H54 (cell line): ENCODE measurements at places on chromosomes 11 and 22.

- peak; percentile 76 for DNase-seq
These were observed 69.4 kb upstream of the FGF3 start for GRCh38 chr11:69888483-69889181.

DNA sequence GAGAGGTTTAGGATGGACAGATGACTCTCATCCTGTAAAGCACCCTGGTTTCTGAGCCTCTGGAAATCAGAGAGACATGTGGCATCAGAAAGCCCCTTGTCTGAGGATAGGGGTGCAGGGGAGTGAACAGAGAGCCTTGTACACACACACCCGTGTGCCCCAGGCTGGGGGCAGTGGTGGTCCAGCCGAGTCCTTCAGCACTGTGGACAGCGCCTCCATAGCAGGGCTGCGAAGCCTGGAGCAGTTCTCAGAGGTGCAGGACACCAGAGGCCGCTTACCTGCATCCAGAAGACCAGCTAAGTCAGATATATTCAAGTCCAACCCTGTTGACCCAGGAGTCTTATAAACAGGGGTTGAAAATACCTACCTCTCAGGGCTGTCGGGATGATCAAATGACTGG, 11.5 kb upstream of the IGSF9B start:
- DNase-seq: no peak

DNA sequence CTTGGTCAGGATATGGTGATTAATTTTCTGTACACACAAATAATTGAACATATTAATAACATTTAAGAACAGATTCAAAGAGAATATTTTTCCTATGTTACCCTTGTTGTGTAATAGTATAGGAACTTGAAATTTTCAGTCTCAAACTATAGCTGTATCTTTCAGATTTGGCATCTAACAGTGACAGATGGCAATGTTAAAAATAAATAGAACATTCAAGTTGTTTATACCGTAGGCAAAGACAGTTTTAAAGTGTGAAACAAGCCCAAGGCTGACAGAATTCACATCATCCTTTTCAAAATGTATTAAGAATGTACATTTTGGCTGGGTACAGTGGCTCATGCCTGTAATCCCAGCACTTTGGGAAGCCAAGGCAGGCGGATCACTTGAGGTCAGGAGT, 92.6 kb upstream of the TP53AIP1 start:
- no peak for DNase-seq

GRCh38 chr11:68998390-68998911, 14.6 kb downstream of the MRGPRF start:
- DNase-seq: no peak

- DNase-seq: no peak
These were observed 36.0 kb downstream of the KCNQ1 start for GRCh38 chr11:2480874-2481220.

DNA sequence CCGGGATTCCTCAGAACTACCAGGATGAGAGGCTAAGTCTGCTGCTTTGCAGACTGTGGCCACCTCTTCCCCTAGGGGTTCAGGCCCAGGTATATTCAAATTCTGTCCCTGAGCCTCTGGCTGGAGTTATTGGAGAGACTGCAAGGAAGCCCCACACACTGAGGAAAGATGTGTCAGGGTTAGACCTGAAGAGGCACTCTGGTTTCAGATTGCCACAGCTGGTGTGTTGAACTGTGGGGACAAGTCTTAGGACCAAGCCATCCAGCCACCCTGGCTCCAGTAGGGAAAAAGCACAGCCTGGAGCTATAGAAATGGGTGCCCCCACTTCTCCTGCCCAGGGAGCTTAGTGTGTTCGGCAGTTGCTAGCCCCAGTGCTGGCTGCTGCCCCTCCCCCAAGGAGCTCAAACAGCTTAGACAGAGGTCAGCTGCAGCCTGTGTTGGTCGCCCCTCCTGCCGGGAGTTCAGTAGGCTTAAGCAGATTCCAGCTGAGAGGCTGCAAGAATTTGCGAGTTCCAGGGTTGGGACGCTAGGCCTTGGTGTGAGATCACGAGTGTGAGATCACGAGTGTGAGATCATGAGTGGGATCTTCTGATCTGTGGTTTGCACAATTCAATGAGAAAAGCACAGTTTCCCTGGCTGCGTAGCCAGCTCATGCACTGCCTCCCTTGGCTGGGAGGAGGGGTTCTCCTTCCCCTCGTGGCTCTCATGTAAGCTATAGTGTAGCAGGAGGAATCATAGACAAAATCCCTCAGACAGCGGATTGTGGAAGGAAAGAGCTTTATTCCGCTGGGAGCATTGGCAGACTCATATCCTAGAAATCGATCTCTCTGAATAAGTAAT, 552.1 kb upstream of the CHORDC1 start:
- DNase-seq: no peak

DNA sequence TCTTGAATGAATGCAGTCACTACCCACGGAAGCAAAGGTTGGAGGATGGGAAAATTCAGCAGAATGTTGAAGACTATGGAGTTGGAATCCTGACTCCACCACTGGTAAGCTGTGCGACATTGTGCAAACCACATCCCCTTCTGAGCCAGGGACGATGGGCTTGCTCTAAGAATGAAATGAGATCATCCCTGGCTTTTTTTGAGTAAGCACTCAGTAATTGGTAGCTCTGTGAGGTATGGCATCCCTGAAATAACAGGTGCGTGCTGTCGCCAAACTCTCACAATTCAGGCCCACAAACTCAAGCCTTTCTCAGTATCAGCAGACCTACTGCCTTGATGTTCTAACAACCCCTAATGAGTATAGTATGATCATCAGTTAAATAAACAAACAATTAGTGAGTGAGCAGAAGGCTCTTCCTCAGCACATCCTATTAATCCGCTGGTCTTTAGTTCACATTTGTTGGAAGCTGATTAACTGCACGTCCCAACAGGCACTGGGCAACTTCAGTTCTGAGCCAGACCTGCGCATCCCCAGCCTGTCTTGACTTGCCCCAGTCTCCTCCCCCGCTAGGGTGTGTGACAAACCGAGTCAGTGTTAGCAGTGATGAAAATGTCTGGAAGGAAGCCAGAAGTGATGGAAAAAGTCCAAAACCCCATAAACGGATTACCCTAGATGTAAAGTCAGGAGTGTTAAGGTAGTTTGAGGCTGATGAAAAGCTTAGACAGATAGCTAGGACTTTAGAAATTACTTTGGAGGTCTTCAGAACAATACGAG, 235.5 kb downstream of the GRIK4 start:
- no peak for DNase-seq

- DNase-seq: peak; percentile 77
These were observed 631 bp downstream of the PHF21A start for GRCh38 chr11:46120346-46121300.

- no peak for DNase-seq
These were observed 97.1 kb upstream of the SYT13 start for GRCh38 chr11:45383224-45383623.

DNA sequence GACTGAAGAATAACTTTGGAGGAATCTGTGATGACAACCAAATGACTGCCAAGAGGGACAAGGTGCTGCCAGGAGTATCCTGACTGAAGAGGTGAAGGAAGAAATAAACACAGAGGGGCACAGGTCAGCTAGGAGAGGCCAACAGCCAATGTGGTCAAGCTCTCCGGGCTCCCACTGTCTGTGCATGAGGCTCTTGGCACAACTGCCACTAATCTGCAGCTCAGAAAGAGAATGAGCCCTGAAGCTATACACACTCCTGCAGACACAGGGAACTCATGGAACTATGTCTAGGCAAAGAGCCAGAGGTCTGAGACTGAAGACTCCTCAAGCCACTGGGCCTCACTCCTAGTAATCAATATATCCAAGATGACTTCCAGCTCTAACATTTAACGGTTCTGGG, 7.0 kb downstream of the THRSP start:
- DNase-seq: no peak

- peak; percentile 77 for DNase-seq
These were observed 4.4 kb upstream of the TPCN2 start for GRCh38 chr11:69044111-69045013.

GRCh38 chr22:35034963-35035362, 31.0 kb upstream of the ISX start:
- DNase-seq: no peak

DNA sequence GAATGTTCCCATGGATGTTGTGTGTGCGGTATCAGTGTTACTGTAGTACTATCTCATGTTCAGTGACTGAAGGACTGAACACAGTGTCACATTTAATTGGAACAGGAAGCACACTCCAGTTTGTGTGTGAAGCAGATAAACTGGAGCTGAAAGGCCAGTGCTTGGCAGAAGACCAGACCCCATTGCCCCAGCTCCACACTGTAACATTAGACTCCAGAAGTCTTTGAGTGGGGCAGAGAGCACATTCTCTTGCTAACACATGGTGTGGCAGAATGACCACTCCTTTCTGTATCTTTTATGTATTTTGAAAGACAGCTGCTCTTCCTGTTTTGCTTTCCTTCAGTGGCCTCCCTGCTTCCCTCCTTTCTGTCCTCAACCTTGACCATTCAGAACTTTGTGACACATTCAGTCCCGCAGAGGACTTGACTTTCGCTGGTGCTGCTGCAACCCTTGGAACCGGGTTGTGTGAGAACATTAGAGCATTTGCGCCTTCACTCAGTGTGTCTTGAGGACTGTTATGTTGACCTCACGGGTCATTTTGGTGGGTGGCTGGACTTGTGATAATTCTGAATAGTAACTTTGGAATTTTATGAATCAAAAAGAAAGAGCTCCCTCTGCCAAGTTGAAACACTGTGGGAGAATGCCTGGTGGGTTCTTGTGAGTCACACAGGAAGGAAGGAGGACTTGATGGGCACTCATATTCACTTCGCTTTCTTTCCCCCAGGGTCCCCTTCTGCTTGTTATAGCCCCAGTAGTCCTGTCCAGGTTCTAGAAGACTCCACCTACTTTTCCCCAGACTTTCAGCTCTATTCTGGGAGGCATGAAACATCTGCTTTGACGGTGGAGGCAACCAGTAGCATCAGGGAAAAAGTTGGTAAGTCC, 26.4 kb downstream of the AMOTL1 start:
- peak; percentile 50 for DNase-seq

GRCh38 chr11:57322256-57323166, 2.2 kb downstream of the TNKS1BP1 start:
- peak; percentile 98 for DNase-seq

DNA sequence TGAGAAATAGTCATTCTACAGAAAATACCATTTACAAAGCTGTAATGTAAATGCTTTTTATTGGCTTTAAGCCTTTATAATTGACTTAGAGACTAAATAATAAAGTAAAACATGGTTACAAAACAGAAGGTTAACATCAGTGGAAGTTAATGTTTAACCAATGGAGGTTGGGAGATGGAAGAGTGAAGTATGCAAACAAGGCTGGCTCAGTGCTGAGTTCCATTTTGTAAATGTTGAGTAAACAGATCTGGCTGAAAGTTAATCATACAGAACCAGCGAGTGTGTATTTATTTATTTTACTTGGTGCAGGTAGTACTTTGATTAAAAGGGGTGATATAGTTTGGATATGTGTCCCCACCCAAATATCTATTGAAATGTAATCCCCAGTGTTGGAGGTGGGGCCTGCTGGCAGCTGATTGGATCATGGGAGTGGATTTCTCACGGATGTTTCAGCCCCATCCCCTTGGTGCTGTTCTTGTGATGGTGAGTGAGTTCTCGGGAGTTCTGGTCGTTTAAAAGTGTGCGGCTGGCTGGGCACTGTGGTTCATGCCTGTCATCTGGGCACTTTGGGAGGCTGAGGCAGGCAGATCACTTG, 827.4 kb downstream of the OPCML start:
- DNase-seq: no peak

GRCh38 chr22:25120093-25120561, 79.5 kb upstream of the CRYBB3 start:
- DNase-seq: peak; percentile 46

- DNase-seq: no peak
These were observed 167.8 kb downstream of the MSANTD4 start for GRCh38 chr11:105854269-105854668.

- no peak for DNase-seq
These were observed 10.5 kb upstream of the PATL1 start for GRCh38 chr11:59679347-59679746.

DNA sequence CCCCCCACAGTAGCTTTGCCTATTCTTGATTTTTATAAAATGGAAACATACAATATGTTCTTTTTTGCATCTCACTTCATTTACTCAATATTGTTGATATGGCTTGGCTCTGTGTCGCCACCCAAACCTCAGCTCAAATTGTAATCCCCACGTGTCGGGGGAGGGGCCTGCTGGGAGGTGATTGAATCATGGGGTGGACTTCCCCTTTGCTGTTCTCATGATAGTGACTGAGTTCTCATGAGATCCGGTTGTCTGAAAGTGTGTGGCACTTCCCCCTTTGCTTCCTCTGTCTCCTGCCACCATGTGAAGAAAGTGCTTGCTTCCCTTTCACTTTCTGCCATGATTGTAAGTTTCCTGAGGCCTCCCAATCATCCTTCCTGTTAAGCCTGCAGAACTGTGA, 431.3 kb downstream of the MN1 start:
- no peak for DNase-seq

GRCh38 chr11:46696212-46696558, 4.2 kb downstream of the ARHGAP1 start:
- DNase-seq: no peak

DNA sequence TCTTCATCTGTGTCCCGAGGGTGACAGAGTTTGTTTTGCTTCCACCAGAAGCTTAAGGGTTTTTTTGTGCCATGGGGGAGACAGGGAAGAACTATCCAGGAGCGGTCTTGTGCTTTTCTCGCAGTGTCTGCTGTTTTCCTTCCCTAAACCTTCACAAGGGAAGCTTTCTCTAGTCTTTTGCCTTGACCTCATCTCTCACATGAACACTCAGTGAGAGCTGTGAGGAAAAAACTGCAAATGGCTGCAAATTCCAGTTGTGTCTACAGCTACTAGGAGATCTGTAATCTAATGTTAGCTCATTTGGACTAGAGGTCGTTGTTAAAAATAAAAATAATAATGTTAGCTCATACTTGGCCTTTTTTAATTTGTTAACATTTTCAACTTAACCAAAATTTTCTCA, 264.7 kb upstream of the SESN3 start:
- DNase-seq: no peak

DNA sequence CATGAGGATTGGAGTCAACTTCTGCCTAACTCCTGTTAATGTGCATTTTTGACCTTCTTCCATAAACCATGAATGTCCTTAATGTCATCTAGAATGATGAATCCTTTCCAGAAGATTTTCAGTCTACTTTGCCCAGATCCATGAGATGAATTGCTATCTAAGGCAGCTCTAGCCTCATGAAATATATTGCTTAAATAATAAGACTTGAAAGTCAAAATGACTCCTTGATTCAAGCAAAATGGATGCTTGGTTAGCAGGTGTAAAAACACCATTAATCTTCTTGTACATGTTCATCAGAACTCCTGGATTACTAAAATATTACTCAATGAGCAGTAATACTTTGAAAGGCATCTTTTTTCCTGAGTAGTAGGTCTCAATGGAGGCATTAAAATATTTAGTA, 238.5 kb upstream of the ZC3H12C start:
- no peak for DNase-seq

DNA sequence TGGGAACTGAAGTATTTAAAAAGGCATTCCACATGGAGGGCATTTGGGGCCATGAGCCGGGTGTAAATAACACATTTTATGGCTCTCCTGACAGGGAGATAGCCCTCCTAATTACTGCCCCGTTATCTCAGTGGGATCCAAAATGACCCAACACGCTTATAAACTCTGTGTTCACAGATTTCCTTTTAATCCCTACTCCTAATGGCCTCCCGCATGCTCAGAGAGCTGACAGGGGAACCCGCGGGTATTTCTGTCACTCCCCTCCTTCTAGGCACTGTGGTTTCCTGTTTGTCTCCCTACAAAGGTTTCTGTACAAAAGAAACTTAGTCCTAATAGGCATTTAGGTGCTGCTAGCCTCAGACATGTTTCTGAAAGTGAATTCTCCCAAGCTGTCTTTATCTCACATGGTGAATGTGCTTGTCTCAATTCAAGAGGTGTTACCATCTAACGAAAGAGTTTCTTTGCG, 202.8 kb upstream of the SEZ6L start:
- DNase-seq: no peak

GRCh38 chr11:65866509-65867283, 5.9 kb downstream of the EFEMP2 start:
- no peak for DNase-seq
